ENCODE measurements at places on chromosomes 7 and 10.

DNA sequence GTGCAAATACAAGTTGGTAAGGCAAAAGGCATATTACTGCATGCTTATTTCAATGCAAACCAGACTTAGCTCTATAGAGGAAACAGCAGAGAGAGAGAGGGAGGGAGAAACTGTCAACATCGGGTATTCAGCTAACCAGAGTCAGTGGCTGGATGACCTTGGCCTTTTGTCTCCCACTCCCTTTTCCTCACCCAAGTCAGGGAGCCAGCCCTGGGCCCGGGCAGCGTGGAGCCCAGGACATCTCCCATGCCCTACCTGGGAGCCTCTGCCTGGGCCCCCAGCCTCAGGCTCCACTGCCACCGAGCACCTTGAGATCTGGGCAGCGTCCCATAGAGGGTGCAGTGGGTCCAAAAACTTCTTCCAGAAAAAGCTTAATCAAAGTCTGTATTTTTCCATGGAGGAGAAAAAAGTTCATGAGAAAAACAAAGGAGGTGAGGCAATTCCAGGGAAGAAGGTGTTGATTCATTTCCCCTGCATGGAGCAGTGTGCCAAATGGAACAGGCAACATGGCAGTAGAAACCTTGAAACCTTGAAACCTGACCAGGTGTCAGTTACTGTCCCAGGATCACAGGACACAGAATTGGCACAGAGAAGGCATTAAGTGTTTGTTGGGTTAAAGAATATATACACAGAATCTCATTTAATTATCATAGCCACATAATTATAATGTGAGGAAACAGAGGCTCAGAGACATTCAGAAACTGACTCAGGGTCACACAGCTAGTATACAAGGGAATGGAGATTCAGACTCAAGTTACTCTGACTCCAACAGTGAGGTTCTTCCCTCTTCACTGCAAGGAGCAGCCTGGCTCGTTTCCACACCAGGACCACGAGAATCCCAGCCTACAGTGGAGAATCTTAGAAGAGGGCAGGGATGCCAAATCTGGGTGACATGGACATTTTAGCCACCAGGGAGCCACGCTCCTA, 5.8 kb upstream of the NCOA4 start:
- DNase-seq = no peak

DNA sequence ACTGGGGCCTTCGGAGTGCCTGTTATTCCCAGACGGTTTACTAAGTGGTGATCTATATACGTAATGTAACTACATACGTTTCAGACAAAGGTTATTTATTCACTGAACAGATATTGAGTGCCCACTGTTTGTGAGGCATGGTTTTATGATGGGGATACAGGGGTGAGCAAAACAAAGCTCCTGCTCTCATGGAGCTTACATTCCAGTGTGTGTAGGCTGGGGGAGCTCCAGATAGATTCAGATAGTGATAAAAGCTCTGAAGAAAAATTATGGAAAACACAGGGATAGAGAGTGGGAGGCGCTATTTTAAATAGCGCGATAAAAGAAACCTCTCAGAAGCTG, 466 bp upstream of the DNAJB12 start:
- no peak for DNase-seq

DNA sequence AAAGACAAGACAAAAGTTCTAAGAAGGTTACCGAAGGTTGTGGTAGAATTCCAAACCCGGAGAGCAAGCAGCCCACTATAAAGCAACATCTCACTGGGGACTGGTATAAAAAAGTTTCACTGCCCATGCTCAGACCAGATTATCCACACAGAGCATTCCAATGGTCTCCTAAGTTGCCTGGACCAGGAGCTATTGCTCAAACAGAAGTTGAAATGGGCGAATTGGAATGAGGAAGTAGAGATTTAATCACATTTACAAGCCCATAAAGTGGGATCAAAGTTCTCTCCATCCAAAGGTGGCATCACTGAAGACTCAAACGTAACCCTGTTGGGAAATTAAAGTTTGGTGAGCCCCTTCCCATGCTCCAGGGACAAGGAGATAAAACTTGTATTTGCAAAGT, 19.8 kb downstream of the OR2F1 start:
- DNase-seq = no peak

DNA sequence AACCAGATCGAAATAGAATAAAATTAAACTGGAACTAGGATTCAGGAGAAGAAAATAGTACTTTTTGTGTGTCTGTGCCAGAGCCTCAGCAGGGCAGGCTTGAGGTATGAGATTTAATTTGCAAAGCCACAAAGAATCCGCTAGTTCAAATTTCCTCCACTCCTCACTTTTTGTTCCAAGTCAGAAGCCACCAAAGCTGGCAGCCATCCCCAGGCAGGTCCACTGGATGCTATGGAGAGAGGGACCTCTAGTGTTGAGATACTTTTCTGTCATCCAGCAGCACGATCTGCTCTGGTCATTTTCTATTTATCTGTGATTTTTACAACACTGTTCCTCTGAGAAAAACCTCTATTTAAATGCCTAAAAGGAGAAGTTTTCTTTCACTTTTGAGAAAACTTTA, 147.9 kb upstream of the FRMD4A start:
- no peak for DNase-seq

DNA sequence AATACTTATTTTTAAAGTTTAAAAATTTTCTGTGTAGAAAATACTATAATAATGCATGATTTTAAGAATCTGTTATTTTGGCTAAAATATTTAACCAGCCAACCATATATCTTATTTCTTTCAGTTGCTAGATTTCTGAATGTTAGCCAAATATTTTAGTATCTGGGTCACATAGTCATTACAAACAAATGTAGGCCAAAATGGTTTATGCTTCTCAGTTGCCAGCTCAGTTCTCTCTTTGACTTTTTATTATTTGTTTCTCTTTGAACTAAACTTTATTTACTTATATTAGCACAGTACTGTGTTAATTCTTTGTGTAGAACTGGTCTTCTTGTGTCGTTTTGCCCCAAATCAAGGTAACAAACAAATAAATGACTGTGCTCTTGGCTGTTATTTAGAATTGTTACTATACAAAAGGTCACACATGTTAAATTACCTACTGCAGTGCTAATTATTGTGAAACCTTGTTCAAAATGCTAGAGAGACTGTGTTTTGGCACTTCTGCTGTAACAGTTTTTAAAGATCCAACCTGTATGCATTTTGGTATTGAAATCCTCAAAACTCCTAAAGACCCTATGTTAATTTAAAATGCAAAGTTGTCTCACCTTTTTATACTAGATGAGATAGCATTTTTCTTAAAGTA, 39.8 kb downstream of the ZEB1 start:
- no peak for DNase-seq

DNA sequence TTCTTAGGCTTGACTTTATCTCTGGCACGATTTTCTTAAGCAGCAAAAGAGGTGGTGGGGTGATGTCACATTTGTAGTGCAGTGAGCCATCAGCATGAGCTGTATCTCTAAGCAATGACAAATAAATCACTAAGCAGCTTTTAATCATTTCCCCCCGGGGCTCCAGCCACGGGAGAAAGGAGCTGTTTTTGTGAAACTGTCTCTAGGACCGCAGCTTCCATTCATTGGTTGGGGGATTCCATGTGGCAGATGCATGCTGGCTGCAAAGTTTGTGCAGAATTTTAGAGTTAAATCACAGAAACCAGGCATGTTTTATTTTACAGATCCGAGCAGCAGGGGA, 464 bp downstream of the KIAA1217 start:
- DNase-seq = no peak

- no peak for DNase-seq
Measured at GRCh38 chr7:112125250-112125649, 80.9 kb downstream of the DOCK4 start.

GRCh38 chr10:67803588-67804394, 34.2 kb downstream of the DNAJC12 start:
- no peak for DNase-seq

- peak; percentile 61 for DNase-seq
Measured at GRCh38 chr7:44767912-44768627, 19.4 kb downstream of the ZMIZ2 start.

DNA sequence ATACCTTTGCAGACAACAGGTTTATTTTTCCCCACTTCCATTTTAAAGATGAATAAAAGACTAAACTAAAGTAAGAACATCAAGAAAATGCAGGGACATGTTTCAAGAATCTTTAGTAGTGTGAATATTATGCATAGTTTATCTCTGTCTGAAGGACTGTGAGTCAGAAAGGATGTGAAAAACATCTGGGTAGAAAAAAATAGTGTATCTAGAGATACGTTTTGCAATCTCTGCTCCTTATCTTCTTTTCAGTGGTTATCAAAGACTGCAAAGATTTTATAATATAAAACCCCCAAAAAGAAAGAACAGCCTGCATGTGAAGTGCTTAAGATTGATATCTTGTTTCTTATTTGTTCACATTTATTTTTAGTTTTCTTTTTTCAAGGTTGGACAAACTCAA, 101.9 kb upstream of the ARHGAP21 start:
- no peak for DNase-seq

GRCh38 chr7:105297985-105298384, 90.7 kb downstream of the SRPK2 start:
- no peak for DNase-seq

DNA sequence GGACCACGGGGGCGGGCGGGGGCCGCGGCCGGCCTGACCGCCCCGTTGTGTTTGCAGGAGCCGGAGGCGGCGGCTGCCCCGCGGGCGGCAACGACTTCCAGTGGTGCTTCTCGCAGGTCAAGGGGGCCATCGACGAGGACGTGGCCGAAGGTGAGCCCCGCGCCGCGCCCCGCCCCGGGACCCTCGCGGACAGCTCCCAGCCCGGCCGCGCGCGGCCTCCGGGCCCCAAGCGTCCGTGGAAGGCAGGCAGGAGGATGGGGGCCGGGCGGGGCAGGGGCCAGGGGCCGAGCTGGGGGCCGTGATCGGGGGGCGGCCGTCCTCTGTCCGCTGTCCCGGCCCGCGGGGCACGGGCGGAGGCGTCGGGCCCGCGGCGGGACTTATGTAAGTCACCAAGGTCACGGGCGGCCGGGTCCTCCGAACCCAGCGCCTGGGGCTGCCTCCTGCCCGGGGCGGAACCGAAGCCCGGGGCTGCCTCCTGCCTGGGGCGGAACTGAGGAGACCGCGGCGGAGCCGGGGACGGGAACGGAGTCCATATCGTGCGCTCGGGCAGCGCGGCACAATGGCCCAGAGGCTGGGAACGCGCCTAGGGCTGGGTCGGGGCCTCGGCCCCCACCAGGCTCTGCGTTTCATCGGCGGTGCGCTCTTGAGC, 497 bp downstream of the PPP2R2D start:
- DNase-seq = peak; percentile 55

GRCh38 chr7:97499204-97499603, 232.7 kb upstream of the TAC1 start:
- no peak for DNase-seq
